ENCODE measurements at places on chromosomes 2 and 18. TPM values are rescaled to one million over a fixed set of nuclear protein-coding genes. Genes with fewer than 3 reads are reported as not detected.

DNA sequence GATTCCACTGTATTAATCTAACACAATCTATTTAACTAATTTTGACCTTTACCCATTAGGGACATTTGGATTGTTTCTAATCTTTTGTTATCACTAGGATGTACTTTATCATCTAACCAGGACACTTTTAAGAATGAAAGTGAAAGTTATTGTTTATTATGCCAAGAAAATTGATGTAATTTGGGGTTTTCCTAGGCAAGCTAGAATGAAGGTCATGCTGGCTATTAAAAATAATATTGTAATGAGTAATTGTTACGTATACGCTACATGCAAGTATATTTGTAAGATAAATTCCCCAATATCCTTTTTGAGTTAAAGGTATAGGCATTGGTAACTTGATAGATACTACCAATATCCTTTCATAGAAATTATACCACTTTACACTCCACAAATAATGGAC lies 74.6 kb downstream of the COL5A2 start:
- no peaks in the 10 kb centered on the region for H3K36me3 ChIP-seq
- no peak overlapping the region for H3K27ac ChIP-seq
- no peaks in the 10 kb centered on the region for H3K4me1 ChIP-seq
- no peak overlapping the region for H3K4me3 ChIP-seq
- H3K27me3 ChIP-seq, result no peaks in the 10 kb centered on the region

- no peaks in the 10 kb centered on the region for H3K4me1 ChIP-seq
- H3K27ac ChIP-seq, result no peak overlapping the region
- no peaks in the 10 kb centered on the region for H3K36me3 ChIP-seq
- no peak for DNase-seq
- H3K4me3 ChIP-seq, result no peak overlapping the region
- H3K27me3 ChIP-seq, result no peaks in the 10 kb centered on the region
Observed at GRCh38 chr2:241985986-241986329, 116.4 kb downstream of the RTP5 start.

GRCh38 chr18:2969695-2970094 lies 43.2 kb downstream of the LPIN2 start:
- no peaks in the 10 kb centered on the region for H3K36me3 ChIP-seq
- no peak overlapping the region for H3K27ac ChIP-seq
- peaks cover 63% of the 10 kb centered on the region for H3K4me1 ChIP-seq

DNA sequence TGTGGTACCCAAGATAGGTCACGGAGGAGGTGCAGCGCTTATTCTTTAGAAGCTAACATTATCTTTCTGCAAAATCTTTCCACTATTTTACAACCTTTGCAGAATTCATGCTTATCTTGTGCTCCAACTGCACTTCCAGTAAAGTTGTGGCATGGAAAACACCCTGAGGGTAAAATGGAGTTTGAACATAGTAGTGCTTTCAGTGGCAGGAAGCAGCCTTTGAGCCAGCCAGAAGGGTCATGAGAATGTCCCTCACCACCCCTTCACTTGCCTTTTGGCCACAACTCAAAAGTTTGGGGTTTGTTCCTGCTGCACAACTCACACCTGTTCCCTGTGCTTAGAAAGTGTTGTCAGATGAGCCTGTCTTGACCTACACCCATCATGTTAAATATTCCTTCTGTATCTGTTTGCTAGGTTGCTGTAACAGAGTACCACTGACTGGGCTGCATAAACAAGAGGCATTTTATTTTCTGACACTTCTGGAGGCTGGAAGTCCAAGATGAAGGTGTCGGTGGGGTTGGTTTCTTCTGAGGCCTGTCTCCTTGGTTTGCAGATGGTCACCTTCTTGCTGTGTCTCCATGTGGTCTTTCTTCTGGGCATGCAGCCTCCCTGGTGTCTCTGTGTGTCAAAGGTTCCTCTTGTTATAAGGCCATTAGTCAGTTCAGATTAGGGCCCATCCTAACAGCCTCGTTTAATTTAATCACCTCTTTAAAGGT lies 194.1 kb downstream of the SMAD7 start:
- no peak overlapping the region for H3K27ac ChIP-seq
- no peak overlapping the region for H3K4me3 ChIP-seq
- H3K27me3 ChIP-seq, result no peaks in the 10 kb centered on the region
- no peak for DNase-seq
- H3K4me1 ChIP-seq, result no peaks in the 10 kb centered on the region

GRCh38 chr2:70939001-70939838 lies 3.5 kb downstream of the ATP6V1B1 start:
- no peaks in the 10 kb centered on the region for H3K27me3 ChIP-seq
- no peaks in the 10 kb centered on the region for H3K4me1 ChIP-seq
- no peak overlapping the region for H3K27ac ChIP-seq
- no peaks in the 10 kb centered on the region for H3K36me3 ChIP-seq

GRCh38 chr2:95348609-95349567 lies 51.7 kb downstream of the KCNIP3 start:
- H3K4me3 ChIP-seq, result no peak overlapping the region
- no peaks in the 10 kb centered on the region for H3K27me3 ChIP-seq
- no peaks in the 10 kb centered on the region for H3K4me1 ChIP-seq
- no peaks in the 10 kb centered on the region for H3K36me3 ChIP-seq
- DNase-seq, result no peak
- H3K27ac ChIP-seq, result no peak overlapping the region

DNA sequence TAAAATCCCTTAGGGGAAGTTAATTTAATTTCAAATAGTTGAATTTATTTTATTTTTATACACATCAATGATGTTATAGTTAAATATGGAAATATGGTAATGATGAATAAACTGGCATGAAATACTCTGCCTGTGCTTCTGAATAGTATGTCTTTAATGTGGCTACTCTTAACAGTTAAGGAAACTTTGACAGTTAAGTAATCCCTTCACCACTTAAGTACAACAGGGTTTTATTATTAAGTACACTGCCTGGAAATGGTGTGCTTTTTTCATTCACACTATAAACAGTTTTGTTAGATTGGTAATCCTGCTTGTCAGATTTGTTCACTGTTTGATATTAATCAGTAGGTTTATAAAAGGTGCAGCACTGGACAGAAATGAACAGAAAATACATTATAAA lies 412.0 kb upstream of the ZEB2 start:
- H3K4me1 ChIP-seq, result no peaks in the 10 kb centered on the region
- H3K36me3 ChIP-seq, result no peaks in the 10 kb centered on the region
- DNase-seq, result no peak
- H3K27ac ChIP-seq, result no peak overlapping the region
- no peaks in the 10 kb centered on the region for H3K27me3 ChIP-seq

GRCh38 chr2:231685349-231686191 lies 22.8 kb upstream of the PTMA start:
- no peak for DNase-seq
- H3K36me3 ChIP-seq, result no peaks in the 10 kb centered on the region
- no peak overlapping the region for H3K4me3 ChIP-seq
- H3K27ac ChIP-seq, result peak overlapping the region; percentile 77
- peaks cover 38% of the 10 kb centered on the region for H3K4me1 ChIP-seq

DNA sequence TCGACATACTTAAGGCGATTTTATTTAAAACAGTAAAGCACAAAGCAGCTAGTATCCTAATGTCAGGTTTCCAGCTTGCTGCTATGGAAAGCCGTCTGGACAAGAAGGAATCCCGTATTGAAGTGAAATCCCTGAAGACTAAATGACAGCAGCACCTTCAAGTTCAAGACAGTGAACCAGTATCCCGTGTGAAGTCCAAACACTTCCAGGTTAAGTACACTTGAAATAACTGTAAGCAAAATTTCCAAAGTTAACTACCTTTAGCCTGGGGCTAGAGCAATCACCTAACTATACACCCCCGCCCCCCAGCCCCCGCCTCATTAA lies 1.2 kb downstream of the MBOAT2 start:
- H3K27ac ChIP-seq, result no peak overlapping the region
- H3K27me3 ChIP-seq, result no peaks in the 10 kb centered on the region
- H3K36me3 ChIP-seq, result no peaks in the 10 kb centered on the region
- no peaks in the 10 kb centered on the region for H3K4me1 ChIP-seq
- no peak for DNase-seq

DNA sequence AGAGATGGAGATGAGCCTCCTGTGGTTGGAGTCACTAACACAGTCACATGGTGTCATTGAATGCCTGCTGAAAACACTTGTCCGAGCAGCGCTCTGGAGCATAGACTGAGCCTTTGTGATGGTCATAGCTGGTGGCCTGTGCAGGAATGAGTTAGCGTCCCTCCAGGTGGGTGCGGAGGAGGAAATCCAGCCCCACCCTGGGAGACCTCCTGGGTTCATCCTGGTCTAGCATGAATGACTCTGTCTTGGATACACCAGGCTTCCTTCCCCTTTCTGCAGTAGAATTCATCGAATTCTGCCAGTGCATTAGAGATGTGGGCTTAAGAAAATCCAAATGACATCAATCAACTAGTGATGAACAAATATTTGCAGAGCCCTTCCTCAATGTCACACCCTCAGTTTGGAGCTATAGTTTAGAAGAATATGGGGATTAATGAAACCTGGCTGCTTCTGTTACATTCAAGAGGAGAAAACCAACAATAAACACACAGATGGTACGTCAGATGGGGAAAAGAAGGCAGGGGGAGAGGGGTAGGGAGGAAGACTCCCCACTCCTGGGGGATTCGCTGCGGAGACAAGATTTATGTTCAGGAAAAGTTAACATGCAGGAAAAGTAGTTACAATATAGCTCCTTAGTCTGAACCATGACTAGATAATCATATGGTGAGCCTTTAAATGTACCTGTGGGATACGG lies 136.7 kb downstream of the DDX1 start:
- no peak overlapping the region for H3K27ac ChIP-seq
- no peaks in the 10 kb centered on the region for H3K36me3 ChIP-seq
- H3K4me3 ChIP-seq, result no peak overlapping the region
- H3K27me3 ChIP-seq, result no peaks in the 10 kb centered on the region
- no peak for DNase-seq
- H3K4me1 ChIP-seq, result no peaks in the 10 kb centered on the region

GRCh38 chr2:134120733-134121630 lies 132.9 kb upstream of the MGAT5 start:
- peaks cover 63% of the 10 kb centered on the region for H3K4me1 ChIP-seq
- H3K36me3 ChIP-seq, result no peaks in the 10 kb centered on the region
- DNase-seq, result no peak
- peak overlapping the region; percentile 94 for H3K27ac ChIP-seq

NCKAP5 gene
- total RNA-seq, result 3.6 TPM

CHRNG gene
- not detected for total RNA-seq

TEX44 gene
- not detected for total RNA-seq

FBXO48 gene
- 0.33 TPM for total RNA-seq

RAB17 gene
- total RNA-seq, result 4.5 TPM

ASXL2 gene
- 16.8 TPM for total RNA-seq

NR4A2 gene
- 3.7 TPM for total RNA-seq

REG3A gene
- total RNA-seq, result not detected

CASP8 gene
- total RNA-seq, result 5.1 TPM
